ENCODE measurements at places on chromosomes 6 and 20.

DNA sequence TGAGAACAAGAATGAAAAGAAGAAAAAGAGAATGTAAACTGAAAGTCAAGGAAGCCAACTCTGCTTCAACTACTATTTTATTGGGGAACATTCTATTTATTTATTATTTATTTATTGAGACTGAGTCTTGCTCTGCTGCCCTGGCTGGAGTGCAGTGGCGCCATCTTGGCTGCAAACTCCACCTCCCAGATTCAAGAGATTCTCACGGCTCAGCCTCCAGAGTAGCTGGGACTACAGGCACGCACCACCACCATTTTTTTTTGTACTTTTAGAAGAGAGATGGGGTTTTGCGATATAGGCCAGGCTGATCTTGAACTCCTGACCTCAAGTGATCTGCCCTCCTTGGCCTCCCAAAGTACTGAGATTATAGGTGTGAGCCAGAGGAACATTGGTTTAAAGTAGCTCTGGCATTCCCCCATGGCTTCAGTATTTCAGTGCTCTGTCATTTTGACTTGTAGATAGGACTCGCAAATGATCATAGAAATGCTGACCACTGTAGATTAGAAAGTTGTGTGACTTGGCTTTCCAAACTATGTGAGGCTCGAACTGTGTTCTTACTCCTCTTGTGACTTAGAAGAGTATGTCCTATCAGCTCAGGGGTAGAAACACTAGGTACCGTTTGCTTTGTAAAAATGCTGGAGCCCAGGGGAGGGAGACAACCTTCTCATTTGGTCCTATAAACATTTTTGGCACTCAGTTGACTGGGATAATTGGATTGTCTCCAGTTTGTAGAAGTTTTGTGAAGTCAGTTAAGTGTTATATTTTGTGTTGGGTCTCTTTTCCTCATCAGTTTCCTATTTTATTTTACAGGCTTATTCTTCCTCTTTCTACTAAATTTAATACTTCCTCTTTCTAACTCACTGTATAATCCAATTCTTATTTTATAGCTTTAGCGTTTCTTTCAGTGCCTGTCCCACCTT, 544.9 kb upstream of the CITED2 start:
- DNase-seq: no peak

GRCh38 chr20:48759631-48760245, 68.1 kb downstream of the PREX1 start:
- DNase-seq: peak; percentile 44

DNA sequence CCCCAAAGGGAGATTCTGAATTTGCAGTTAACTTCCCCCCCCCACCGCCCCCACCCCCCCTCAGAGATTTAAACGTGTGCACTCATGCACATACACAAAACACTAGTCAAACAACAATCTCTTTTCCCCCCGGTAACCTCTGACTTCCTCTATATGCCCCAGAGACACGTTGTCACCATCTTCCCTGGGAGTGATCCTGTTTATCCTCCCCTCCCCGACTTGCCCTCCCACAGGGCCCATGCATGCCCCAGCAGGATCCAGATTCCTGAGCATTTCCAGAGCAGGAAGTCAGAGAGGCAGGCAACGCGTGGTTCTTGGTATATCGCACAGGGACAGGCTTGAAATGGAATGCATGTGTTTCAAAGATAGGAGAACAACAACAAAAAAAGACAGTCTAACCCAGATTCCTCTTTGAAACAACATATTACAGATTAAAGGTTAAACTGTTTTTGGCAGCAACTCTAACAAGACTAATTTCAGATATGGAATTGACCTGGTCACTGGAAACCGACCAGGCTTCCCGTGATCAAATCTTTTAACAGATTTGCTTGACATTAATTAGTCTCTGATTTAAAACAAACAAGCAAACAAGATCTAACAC, 1.3 kb downstream of the BLCAP start:
- no peak for DNase-seq

DNA sequence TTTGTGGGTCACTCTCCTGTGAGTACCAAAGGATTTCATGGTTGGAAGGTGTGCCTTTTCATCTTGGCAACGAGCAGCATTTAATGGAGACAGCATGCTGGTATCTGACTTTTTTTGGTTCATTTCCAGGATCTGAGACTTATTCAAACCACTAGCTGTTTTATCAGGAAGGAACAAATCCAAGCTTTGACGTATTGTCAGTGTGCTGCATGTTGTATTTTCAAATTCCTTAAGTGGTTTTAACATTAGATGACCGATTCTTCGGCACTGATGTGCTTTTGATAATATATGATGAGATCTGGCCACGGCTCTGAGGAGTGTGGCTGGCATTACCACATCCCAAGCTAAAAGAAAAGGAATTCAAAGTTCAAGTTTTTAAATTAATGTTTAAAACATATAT, 6.4 kb downstream of the RMND1 start:
- DNase-seq: no peak

DNA sequence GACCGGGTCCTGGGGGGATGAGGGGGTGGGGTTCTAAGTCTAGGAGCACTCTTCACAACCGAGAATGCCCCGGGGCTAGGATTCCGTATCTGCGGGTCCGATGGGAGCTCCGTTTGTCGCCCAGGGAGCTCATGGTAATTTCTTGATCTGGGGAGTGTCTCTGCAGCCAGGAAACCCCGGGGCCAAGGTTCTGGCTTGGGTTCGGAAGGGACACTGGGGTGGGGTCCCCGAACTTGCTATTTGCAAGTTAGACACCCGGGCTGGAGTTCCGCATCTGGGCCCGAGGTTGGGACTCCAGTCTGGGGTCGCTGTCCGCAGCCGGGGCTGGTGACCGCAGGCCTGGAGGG, 397 bp downstream of the PEDS1 start:
- no peak for DNase-seq

Measured in NCI-H2029 treated with DMSO at 0.1 percent for 48 hours (cell line).